ENCODE measurements at places on chromosomes 3 and 15.

GRCh38 chr3:14431917-14432834 lies 29.8 kb downstream of the SLC6A6 start:
- DNase-seq: no peak

DNA sequence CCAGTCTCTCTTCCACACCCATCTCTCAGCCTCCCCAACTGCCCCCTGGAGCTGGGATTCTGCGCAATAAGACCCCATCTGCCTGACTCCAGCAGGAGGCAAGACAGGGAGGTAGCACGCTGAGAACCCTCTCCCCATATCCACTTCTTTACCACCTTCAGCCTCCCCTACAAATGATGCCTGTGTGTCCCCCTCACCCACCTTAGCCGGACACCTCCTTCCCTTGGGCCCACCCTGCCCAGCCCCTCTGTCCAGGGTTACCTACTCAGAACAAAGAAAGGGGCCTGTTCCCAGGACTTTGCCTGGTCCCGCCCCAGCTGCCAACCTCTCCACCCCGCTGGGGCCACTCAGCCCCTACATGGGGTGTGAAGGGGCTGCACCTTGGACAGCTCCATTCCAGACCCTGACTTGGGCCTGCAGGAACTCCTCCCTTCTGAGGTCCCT lies 40.8 kb upstream of the ATP2B2 start:
- DNase-seq: no peak

DNA sequence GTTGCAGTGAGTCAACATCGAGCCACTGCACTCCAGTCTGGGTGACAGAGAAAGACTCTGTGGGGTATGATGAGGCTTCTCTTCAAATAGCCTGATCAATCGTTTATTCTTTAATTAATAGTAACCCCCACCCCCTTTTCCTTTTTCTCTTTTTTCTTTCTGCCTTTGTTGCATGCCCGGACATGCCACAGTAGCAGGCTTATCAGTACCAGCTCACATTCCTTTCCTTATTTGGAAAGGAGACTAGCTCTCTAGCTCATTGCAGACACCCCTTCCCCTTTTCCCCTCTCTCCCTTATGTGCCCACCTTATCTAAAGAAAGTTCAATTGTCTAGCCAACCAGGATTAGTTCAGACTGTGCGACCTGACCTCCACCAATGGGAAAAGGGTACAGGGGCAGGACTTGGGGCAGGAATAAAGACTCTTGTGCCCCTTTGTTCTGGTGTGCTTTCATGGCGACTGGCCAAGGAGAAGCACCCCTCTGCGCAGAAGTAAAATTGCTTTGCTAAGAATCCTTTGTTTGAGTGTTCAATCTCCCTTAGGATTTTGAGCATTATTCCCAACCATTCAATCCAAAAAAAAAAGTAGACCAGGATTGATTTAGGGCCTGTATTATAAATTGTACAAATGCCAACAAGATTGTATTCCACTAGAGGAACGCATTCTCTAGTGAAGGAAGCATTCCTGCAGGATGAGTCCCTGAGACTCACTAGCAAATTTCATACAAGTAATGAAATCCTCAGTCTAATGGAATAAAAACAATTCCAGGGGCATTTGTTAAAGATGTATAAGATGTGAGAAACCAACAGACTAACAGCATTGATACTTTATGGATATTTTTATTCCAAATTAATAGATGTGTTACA lies 95.8 kb upstream of the SNRPN start:
- DNase-seq: no peak

DNA sequence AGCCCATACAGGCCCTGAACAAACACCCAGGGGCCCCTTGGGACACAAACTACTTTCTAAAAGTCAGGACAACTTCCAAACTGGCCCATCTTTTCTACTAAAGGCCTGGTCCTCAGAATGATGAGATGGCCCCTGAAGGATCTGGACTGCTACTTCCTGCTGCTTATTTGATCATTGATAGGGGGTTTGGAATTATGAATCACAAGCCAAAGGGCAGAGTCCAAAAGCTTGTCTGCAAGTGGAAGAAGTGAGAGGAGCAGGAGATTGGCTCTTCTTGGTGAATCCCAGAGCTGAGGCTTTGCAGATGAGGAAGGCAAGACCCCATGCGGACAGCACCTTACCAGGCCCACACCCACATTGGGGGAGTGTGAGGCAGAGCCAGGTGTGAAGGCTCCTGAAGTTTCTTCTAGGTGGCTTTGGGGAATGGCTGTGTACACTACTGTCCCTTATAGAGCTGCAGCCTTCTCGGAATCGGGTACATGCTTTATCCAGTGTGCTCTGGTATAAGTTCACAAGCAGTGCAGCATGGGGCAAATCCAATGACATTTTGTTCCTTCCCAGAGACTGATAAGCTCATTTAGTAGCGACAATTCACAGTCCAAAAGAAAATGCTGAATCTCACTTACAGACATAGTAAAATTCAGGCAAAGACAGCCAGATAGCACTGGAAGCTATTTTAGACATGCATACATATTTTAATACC lies 133.1 kb downstream of the RORA start:
- DNase-seq: no peak

- DNase-seq: no peak
These were observed 8.8 kb downstream of the MAP2K5 start for GRCh38 chr15:67551207-67551743.

- no peak for DNase-seq
These were observed 706.6 kb downstream of the SI start for GRCh38 chr3:164371681-164372080.

DNA sequence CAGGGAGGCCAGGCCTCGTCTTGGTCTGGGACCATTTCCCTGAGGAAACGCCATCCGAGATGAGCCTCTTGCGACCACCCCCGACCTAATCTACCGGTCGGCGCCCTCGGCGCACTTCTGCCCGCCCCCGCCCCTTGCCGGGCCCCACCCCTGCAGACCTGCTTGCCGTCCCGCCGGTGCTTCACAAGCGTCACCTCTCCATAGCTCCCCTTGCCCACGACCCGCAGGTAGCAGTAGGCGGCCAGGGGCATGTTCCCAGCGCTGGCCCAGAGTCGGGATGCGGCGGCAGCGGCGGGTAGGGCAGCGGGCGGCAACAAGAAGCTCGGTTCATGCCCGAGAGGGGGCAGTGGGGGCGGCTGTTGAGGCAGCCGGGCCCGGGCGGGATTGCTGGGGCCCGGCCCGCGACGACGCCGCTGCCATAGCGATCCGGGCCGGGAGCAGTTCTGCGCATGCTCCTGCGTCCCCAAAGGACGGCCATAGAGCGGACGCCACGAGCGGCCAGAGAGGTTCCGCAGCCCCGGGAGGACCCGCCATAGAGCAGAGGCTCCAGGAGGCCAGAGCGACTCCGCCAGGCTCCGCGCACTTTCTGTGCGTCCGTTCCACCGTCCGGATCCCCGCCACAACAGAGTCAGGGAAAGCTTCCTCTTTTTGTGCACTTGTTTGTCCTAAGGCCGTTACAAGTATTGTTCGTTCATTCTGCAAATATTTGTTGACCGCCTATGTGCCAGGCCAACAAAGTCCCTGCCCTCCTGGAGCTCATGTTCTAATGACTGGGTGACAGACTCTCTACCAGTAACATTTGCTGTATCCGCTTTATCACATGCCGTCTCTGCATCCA lies at the start of gene NEK4:
Gene NEK4 (minus strand): TSS at position 445 of the 838 bp plus-strand sequence. CDS start 194 bp downstream, at position 251.
- DNase-seq: peak; percentile 20

- no peak for DNase-seq
These were observed 173.5 kb downstream of the ZIC1 start for GRCh38 chr3:147582642-147583041.

DNA sequence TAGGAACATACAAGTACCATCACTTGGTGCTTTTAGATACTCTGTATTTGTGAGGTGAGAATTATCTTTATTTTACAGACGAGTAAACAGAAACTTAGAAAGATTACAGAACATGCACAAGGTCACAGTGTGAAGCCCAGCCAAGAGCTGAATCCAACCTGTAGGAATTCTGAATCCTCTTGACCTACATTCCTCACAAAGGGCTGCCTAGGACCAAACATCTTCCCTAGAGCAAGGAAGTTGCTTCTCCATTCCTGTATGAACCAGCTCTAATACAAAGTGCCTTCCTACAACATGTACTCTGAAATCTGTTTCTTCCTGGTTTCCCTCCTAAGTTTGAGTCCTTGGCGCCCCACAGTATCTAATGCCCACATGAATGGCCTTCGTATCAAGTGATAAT lies 2.9 kb downstream of the HDGFL3 start:
- no peak for DNase-seq

DNA sequence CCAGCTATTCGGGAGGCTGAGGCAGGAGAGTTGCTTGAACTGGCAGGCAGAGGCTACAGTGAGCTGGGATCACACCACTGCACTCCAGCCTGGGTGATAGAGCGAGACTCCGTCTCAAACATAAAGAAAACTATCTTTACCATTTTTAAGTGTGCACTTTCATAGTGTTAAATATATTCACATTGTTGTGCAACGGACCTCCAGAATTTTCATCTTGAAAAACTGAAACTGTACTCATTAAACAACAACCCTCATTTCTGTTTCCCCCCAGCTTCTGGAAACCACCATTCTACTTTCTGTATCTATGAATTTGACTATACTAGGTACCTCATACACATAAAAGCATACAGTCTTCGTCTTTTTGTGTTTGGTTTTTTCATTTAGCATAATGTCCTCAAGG lies 375.1 kb downstream of the SHQ1 start:
- DNase-seq: no peak

GRCh38 chr15:88803241-88803919 lies at the start of gene ACAN:
Gene ACAN, plus strand, starts transcription at chr15:88803436. Its CDS starts 32,771 bp downstream, at chr15:88836207.
- no peak for DNase-seq

Measured in NCI-H524 treated with DMSO at 0.1 percent for 48 hours (cell line).